ENCODE measurements at places on chromosomes 12 and 14.

GRCh38 chr14:82055515-82056115 is 522.0 kb upstream of the SEL1L start:
- DNase-seq, result no peak

- DNase-seq, result no peak
Measured at GRCh38 chr12:25840678-25841465, 117.6 kb upstream of the RASSF8 start.

GRCh38 chr12:45077251-45077650 is 26.4 kb upstream of the DBX2 start:
- DNase-seq, result no peak

DNA sequence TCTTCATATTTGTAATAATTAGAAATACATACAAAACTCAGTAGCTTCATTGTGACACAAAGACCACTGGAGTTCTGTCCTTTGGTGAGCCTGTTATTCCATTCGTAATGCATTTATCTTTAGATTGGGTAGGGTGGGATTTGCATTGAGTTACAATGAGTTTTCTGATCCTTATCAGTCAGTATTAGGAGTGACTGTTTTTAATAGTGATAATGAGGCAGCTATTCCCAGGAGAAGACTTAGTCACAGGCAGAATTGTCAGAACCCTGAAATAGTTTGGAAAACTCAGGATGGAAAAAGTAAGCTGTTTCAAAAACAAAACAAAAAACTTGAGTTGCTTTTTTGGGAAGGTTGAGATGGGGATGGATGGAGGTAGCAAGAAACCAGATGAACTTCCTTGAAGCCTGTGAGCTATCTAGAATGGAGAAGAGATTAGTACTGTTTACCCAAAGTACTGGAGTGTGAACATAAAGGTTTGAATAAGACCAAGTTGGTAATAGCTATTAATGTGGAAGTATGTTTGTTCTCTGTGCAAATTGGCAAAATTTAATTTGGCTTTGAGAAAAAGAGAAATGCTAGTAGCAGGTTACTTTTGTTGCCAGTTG is 38.6 kb downstream of the FBXO34 start:
- DNase-seq, result no peak

GRCh38 chr12:25276199-25276937 is 25.6 kb upstream of the KRAS start:
- DNase-seq, result no peak

DNA sequence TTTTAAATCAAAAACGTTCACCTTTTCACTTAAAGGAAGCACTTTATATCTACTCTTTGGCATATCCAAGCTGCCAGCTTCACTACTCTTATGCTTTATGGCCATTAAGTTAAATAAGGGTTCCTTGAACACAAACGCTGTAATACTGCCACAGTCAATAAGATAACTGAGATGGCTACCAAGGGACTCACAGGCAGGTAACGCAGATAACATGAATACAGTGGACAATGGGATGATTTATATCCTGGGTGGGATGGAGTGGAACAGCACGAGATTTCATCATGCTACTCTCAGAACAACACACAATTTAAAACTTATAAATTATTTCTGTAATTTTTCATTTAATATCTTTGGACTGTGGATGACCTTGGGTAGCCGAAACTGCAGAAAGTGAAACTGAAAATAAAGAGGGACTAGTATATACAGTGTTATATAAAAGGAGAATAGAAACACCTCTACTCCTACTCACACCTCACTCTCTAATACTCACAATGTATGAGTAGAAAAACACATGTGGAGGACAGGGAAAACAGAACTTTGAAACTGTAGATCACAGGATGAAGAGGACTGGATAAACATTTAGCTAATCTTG is 367.3 kb downstream of the C12orf50 start:
- DNase-seq, result no peak

DNA sequence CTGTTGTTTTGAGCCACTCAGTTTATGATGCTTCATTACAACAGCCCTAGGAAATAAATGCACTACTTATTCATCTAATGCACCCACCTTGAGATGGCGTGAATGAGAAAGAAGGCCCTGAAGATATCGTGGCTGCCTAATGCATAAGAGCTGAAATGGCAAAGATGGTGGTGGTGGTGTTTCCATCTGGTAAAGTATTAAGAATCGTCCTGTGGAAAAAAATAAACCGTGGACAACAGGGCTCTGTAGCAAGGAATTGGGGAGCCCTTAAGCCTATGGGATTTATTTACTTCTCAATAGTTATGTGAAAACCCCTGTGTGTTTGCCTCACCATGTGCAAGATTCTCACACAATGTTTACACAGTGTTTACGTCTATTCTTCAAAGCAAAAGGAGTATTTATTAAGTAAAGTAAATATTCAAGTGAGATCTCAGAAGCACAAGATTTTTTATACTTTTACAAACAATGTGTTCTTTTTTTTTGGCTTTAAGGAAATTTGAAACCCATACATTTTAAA is 1555.2 kb upstream of the FLRT2 start:
- no peak for DNase-seq

DNA sequence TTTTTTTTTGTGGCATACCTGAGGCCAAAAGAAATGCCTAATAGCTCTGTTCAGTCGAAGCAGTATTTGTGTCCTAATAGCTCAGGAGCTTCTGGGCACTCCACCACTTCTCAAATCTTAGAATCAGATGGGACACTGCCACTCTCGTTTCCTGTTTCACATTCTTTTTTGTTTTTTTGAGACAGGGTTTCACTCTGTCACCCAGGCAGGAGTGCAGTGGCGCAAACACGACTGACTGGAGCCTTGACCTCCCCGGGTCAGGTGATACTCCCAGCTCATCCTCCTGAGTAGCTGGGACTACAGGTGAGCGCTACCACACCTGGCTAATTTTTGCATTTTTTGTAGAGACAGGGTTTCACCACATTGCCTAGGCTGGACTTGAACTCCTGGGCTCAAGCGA is 52.7 kb downstream of the SPPL3 start:
- no peak for DNase-seq

DNA sequence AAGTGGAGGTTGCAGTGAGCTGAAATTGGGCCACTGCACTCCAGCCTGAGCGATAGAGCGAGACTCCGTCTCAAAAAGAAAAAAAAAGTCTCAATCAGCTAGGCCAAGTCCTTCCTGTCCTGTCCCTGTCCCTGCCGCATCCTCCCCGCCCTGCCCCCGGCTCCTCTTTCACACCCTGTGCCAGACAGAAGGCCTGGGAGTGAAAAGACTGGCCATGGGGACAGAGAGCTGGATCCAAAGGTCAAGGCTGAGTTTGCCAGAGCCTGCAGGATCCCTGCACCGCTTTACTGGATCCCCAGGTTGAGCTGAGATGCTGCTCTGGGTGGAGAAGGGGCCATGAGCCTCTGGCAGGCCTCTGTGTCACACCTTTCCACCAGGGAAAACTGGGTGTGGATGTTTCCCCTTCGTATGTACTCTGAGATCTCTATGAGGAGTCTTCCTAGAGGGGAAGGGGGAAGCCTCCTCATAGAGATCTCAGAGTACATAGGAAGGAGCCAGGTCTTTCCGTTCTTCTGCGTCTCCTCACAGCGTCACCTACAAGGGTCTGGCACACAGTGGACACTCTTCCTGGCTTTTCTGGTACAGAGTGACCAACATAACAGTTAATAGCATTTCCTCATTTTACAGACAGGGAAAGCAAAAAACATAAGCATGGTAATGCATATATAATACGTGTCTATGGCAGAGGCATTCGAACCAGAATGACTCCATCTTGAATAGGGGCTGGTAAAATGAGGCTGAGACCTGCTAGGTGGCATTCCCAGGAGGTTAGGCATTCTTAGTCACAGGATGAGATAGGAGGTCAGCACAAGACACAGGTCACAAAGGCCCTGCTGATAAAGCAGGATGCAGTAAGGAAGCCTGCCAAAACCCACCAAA is 35.1 kb downstream of the NINJ2 start:
- DNase-seq, result no peak

- DNase-seq, result no peak
Measured at GRCh38 chr12:92612611-92613010, 90.2 kb upstream of the PLEKHG7 start.

- no peak for DNase-seq
Measured at GRCh38 chr12:52382854-52383253, 2.6 kb downstream of the KRT84 start.

- peak; percentile 37 for DNase-seq
Measured at GRCh38 chr14:99603471-99604277, at the start of gene CCDC85C. TSS of gene CCDC85C (minus strand) at chr14:99604207. CDS start at chr14:99603959, 248 bp downstream.

DNA sequence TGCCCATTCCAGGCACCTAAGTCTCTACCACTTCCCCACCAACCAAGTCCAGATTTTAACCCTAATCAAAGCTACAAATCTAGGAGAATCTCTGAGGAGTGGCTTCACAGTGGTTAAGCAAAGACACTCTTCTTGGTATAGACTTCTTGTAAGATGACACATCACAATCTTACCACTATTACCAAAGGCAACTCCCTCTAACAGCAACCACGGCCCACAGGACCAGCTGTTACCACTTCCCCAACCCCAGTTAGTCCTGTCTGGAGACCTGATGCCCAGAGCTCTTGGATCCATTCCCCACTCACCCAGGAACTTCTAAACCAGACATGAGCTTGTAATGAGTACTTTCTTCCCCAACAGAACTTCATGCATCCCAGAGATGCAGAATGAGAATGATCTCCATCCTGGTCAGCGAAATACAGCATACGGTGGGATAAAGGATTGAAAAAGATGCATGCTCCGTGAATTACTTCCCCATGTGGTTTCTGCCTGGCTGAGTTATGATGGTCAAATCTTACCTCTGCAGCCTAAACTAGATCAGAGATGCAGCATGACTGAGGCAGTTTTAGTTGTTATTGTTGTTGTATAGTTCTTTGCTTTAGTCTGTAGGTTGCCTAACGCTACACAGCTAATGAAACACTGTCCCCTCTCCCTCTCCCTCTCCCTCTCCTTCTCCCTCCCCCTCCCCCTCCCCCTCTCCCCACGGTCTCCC is 87.7 kb upstream of the FOXN3 start:
- DNase-seq, result no peak

- DNase-seq, result no peak
Measured at GRCh38 chr12:31322801-31323207, 3.1 kb downstream of the SINHCAF start.

DNA sequence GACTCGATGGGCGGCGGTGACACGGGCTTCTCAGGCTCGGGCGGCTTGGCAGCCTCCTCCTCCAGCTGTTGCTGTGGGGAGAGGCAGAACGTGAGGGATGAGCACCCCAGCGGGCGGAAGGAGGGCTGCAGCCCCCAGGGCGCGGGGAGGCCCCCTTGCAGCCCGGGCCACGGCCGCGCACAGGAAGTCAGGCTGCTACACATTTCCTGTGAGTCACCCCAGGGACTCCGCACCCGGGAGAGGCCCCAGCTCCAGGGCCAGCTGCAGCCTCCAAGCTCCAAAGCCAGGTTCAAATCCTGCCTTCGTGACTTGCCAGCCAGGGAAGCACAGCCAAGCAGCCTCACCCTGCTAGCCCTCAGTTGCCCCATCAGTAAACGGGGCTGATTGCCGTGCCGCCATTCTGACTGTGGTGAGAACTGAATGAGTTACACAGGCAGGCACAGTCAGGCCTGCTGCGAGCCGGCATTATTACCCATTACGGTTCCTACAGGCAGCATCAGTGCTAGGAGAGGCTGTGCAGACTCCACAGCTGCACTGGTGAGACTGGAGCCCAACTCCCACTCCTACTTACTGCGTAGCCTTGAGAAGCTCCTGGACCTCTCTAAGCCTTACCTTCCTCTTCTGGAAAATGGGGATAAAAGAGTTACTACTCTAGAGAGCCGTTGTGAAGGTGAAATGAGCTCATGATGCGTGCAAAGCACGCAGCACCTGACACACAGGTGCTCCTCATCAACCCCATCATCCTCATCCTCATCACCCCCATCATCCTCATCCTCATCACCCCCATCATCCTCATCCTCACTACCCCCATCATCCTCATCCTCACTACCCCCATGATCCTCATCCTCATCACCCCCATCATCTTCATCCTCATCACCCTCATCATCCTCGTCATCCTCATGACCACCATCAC is 100.9 kb downstream of the NCOR2 start:
- peak; percentile 81 for DNase-seq

GRCh38 chr14:37622231-37622923 is 26.9 kb downstream of the TTC6 start:
- no peak for DNase-seq

- DNase-seq, result no peak
Measured at GRCh38 chr12:100913872-100914592, 119.5 kb downstream of the ANO4 start.

DNA sequence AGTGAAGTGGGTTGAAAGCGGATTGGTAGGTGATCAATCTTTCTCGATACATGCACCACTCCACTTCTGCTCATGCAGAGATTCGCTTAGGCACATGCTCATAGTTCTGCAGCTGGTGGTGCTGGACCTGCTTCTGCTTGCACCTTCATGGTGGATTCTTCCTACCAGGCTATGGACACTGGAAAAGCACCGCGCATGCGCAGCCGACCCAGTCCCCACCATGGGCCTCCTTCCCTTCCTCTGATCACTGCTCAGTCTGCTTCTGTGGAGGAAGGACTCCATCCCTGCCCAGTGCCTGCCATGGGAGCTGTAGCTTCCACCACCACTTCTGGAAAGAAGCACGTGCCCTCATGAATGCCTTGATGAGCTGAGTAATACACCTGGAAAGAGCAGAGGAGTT is 61.8 kb upstream of the PTPRQ start:
- DNase-seq, result no peak

DNA sequence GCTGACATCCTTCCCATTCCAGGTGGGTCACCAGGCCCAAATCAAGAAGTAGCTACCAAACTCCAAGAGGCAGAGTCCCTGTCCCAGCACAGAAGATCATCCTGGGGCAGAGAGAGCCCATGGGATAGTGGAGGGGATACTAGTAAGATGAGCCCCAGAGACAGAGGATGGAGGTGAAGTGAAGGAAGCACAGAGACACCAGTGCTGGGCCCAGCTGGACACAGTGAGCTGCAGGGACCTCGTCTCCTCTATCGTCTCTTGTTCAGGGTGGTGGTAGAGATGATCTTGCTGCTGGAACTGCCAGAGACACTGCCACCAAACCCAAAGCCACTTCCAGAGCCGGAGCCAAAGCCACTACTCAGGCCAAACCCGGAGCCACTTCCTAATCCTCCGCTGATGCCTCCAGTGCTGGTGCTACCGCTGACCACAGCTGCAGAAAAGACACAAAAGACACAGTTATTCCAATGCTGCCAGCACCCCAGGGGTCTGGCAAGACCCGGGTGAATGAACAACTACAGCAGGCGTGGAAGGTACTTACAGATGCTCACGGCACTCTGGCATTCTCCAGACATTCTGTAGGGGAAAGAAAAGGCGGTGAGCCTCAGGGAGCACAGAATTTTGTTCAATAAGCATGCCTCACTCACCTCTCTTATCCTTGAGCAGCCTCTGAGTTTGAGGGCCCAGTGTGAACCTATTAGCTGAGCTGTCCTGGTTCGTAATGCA is 6.9 kb downstream of the KRT4 start:
- no peak for DNase-seq

GRCh38 chr12:116397148-116397547 is 119.7 kb upstream of the MED13L start:
- DNase-seq, result no peak

GRCh38 chr14:31990183-31990857 is 86.8 kb upstream of the ARHGAP5 start:
- DNase-seq, result no peak

DNA sequence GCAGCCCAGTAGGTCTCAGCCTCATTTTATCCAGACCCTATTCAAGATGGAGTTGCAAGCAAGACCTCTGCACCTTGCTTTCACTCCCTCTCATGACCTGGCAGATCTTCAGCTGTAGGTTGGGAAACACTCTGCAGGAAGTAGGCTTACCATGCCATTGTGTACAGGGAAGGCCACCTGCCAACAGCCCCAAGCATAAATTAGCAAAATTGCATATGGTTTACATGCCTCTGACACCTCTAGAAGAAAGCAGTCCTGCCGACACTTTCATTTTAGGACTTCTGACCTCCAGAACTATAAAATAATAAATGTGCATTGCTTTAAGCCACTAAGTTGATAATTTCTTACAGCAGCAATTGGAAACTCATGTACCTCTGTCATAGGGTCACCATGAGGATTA is 96.9 kb downstream of the SLC15A4 start:
- no peak for DNase-seq
